ENCODE measurements at places on chromosomes 5 and 9.
A peak's percentile ranks its signal among the peaks of the same experiment; 100 is the strongest.

GRCh38 chr9:8816361-8816760, 1016.8 kb upstream of the DMAC1 start:
- no peak for DNase-seq

GRCh38 chr9:15697446-15697851, 144.6 kb downstream of the CCDC171 start:
- DNase-seq: no peak

- no peak for DNase-seq
These were observed 141.2 kb downstream of the LURAP1L start for GRCh38 chr9:12916042-12916441.

DNA sequence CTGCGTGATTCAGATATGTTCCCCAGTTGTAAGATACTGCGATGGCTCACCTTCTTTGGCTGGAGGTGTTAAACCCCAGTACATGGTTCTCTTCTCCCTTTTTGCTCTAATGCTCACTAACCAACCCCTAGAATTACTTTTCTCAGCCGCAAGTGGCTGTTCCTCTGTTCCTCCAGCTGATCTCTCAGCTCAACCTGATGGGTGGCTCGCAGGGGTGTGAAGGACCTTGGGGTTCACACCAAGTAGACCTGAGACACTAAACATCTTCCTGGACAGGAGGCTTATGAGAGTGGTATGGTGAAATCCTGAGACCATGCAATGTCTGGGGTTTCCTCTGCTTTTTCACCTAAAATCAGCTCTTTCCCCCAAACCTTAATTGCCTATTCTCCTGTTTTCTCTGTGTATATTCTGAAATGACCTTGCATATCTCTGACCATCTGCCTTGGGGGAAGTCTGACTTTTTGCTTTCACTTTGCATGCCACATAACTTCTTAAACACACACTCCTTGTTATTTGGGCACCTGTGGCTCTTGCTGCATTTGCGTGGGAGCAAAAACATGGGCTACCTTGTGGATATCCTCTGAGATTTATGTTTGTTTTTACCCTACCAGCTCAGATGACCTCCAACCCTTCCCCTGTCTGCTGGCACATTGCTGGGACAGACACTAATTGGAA, 15.9 kb upstream of the IFNA14 start:
- no peak for DNase-seq

DNA sequence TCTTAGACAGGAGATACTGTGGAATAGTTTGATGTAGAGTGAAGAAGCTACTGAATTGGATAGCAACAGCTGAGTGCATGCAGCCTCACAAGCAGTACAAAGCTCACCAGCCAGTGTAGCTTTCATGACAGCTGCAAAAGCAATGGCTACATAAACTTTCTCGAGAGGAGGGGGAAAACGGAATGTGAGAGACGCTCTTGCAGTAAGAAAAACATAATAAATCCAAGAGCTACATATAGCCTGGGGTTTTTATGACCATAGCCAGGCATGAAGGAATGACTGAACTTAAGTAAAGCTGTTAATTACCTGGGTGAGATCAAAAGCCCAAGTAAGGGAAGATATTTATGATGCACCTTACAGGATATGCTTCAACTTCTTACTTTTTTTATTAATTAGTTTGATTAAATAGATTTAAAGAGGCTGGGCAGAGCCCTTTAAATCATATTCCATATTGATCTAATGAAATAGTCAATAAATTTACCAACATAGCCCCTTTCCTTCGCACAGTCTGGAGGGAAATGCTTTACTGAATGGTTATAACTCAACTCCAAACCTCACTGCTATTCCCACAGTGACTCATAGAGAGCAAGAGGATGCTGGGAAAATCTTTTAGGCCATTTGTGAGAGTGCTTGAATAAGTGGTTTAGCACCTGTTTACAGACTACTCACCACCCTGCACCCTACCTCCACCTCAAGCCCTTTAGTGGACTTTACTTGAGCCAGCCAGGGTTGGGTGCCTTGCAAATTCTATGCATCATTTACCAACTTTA, 407.2 kb upstream of the CLINT1 start:
- DNase-seq: no peak

DNA sequence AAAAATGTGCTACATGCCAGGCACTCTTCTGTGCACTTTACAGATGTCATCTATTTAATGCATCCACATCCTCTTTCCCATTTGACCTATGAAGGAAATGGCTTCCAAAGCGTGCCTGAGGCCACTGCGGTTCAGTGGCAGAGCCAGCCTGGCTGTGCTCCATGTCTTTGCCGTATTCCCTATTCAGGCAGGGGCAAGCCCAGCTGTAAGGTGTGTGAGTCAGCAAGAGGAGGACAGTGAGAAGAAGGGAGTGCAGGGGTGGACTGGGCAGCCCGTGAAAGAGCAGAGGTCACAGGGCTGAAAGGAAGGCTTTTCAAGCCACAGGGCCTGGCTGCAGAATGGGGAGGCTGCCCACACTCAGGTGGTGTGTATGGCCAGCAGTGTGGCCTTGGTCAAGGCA, 91.7 kb downstream of the HRH2 start:
- DNase-seq: no peak

- peak; percentile 43 for DNase-seq
These were observed 17.1 kb downstream of the KCTD16 start for GRCh38 chr5:144187699-144188294.

DNA sequence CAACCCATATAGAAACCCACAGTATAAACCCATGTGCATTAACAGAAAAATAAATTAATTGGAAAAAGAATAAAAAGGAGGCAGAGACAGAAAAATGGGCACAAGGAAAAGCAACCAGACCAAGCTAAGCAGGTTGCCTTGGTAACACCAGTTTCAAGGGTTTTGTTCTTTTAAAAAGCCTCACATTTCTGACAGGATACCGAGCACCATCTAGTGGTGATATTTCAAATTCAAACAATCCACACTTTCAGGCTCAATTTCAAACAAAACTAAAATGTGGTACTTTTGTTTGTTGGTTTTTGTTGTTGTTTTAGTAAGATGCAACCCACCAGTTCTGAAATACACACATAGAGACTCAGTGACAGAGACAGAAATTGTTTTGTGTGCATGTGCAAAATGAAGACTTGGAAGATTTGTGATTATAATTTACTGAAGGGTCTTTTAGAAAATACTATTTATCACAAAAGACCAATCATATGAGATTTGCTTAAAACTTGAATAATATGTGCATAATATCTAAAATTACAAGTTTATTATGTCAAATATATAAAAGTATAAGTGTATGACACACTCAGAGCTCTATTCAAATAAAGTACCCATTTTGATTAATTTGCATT, 318.2 kb downstream of the SLCO4C1 start:
- peak; percentile 60 for DNase-seq

DNA sequence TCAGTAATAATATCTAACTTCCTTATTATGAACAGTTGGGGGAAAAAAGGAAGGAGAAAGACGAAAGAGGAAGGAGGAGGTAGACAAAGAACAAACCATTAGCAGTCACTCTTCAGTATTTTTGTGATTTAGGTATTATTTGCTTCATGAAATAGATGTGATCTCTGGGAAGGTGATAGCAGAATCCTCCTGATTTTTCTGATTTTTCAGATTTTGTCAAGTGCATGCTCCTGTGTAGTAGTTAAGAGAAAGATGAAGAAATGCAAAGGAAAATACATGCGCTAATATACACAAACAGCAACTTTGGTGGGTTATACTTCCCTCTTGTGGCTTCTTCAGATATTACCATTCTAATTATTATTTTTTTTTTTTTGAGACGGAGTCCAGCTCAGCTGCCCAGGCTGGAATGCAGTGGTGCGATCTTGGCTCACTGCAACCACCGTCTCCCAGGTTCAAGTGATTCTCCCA, 31.6 kb downstream of the LMNB1 start:
- DNase-seq: no peak

DNA sequence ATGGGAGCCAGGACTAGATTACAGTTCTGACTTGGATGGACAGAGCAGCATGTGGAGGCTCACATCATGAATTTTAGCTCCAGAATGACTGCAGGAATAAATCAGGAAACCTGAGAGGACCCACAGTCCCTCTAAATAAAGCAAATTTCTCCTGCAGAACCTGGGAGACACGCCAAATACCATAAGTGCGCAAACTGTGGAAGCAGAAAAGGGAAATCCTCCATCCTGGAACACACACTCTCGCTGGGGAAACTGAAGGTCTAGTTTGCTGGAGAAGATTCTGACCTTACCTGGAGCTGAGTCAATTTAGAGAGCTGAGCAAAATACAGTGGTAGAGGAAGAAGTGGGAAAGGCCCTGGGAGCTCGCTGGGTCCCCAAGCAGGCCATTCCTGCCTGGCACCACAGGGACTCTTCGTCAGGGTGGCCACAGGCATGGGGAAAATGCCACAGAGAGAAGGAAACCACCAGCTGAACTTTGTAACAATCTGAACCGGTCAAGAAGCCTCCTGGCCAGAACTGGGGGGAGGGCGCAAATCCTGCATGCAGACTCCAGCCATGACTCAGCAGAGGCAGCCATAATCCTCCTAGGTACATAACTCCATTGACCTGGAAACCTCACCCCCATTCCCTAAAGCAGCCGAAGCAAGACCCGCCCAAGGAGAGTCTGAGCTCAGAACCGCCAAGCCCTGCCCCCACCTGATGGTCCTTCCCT, 390.9 kb downstream of the LRRC70 start:
- no peak for DNase-seq

GRCh38 chr5:166369346-166369745, 1922.1 kb upstream of the WWC1 start:
- DNase-seq: no peak

DNA sequence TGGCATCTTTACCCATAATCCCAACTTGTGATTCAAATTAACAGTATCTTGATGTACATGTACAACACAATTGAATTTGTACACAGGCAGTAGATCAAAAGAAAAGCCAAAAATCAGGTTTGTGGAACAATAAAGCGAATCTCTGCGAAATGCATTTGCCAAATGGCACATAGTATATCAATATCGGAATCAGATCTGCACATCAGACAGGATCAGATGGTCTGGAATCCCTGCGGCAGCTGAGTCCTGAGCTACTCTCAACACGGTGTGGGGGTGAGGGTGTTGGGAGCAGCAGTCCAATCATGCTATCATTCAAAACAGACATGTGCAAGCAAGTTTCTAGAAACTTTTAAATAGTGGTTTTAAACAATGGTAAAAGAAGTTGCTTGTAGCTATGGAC, 358.3 kb downstream of the SEMA5A start:
- DNase-seq: no peak

- no peak for DNase-seq
These were observed 379.0 kb upstream of the GRAMD2B start for GRCh38 chr5:126044111-126044668.

Measured in GM13977 (cell line).